ENCODE measurements at places on chromosomes 16 and 17.

DNA sequence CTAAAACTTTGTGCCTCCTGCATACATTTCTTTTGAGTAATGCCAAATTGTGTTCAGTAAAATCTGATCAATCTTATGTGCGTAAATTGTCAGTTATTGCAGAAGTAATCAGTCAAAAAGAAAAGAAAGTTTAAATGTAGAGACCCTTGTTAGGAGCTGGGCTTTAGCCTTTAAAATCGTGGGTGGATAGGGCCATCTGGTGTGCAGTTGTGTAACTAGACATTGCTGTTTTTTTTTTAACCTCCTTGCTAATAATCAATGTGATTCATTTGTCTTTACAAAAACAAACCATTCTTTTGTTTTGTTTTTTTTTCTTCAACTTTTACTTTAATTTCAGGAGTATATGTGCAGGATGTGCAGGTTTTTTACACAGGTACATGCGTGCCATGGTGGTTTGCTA is 5.3 kb upstream of the WWOX start:
- no peak for DNase-seq

DNA sequence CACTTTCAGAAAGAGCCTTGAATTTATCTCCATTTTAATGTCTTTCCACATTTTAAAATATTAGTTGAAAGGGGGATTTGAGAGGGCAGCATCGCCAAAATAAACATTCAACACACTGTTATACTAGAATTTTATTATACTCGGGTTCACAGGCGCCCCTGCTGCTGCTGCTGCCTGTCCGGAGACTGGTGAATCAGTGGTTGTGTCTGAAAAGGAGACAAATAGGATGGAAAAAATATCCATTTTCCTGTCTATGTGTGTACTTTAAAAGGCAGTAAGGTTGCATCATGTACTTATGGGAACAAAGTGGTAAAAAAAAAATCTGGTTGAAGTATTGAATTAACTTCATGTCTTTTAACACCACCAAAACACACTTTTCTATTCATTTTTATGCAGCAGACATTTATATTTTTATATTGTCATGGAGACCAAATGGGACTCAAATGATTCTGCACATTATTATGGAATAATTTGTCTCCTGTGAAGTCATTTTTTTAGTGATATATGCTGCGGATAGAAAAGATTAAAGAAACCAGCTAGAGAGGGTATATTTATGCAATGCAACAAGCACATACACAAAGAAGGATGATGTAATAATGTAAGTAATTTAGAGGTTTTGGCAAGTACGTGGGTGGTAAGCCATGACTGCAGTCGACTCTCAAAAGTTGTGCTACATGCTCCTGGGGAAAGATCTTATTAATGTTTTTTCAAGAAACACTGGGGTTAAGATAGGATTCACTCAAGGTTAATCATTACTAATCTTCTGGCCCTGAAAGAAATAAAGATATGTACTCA is 759.0 kb upstream of the SOX9 start:
- peak; percentile 67 for DNase-seq

GRCh38 chr17:4853208-4853671 is 20.1 kb downstream of the MINK1 start:
- no peak for DNase-seq

DNA sequence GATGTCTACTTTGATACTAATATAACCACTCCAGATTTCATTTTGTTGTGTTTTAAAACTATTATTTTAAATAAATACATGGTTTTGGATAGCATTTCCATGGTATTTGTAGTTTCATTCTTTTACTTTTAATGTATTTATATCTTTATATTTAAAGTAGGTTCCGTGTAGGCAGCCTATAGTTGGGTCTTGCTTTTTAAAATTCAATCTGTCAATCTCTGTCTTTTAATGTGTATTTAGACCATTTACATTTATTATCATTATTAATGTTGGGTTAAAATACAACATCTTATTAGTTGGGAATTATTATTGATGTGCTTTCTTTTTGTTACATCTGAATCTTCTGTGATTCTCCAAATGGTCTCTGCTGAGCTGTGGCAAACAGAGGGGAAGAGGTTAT is 412.1 kb downstream of the NPIPA7 start:
- DNase-seq, result no peak

DNA sequence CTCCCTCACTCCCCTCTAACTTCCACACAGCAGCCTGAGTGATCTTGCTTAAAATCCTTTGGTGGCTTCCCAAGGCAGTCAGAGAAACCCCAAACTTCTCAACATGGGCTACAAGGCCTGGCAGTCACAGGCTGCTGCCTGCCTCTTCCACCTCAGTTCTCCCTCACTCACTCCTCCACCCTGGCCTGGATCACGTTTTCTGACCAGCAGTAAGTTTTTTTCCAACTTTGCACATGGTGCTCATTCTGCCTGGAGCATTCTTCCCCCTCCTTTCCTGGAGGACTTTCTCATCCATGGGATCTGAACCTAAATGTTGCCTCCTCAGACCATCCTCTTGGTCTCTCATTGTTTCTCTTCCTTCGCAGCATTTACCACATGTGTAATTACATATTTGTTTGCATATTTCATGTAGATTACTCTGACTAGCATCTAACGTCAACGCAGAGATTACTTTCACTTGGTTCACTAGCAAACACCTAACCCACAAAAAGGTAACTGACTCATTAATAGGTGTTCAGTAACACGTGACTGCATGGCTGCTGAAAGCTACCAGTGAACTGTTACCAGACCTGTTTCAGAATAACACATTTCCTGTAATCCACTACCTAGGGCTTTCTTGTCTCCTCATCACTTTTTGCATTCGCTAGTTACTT is 17.1 kb downstream of the GNA13 start:
- DNase-seq, result no peak

GRCh38 chr16:79505344-79505743 is 95.2 kb downstream of the MAF start:
- no peak for DNase-seq

- no peak for DNase-seq
Observed at GRCh38 chr16:83549316-83550182, 258.2 kb upstream of the HSBP1 start.

DNA sequence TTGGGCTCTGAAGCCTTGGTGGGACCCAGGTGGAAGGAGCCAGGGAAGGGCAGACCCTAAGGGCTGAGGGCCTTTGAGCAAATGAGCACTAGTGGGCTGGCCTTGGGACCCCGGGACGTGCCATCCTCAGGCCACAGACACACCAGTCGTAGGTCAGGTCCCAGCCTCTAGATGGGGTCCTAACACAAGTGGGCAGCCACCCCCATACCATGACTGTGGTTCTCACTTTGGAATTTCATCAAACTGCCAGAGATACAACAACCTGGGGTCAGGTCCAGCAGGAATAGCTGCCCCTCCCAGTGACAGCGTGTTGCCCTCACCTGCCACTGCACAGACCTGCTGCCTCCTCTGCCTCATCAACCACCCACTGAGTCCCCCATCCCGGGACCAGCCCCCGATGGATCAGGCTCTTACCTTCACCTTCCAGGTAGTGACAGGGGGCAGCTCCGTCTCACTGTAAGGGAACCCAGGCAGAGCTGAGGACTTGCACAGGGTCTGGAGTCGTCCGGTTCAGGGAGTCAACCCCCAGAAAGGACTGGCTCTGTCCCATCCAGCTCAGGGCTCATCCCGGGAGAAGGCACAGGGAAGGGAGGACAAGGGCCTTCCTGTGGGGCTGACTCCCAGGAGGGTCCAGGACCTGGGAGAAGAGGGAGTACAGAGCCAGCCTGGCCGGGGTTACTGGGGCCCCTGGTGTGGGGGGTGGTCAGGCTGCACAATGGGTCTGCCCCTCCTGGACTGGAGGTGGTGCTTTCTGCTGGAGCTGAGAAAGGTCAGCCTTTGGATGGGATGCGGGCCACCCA is 40.0 kb downstream of the LGALS9 start:
- DNase-seq, result no peak

DNA sequence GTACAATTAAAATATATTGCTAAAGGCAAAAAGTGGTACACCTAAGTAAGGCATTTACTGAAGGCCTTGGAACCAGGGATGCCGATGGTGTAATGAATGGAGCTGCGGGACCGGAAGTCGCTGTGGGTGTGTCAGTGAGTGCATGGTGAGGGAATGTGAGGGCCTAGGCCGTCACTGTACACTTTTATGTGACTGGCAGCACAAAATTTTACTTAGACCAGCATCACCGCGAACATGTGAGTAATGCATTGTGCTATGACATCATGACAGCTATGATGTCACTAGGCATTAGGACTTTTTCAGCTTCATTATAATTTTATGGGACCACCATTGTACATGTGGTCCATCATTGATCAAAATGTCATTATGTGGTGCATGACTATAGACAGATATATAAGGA is 14.7 kb downstream of the ALOX15B start:
- no peak for DNase-seq

GRCh38 chr16:77738706-77739558 is 16.6 kb downstream of the NUDT7 start:
- DNase-seq, result no peak

- DNase-seq, result no peak
Observed at GRCh38 chr17:54882950-54883349, 17.7 kb upstream of the TOM1L1 start.

DNA sequence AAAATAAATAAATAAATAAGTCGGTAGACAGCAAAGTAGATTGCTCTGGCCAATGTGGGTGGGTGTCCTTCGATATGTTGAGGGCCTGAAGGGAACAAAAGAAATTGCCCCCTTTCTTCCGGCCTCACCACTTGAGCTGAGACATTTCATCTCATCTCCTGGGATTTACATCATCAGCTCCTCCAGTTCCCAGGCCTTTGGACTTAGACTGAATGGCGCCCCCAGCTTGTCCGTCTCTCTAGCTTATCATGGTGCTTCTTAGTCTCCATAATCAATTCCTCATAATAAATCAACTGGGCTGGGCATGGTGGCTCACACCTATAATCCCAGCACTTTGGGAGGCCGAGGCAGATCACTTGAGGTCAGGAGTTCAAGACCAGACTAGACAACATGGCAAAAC is 13.8 kb upstream of the HAP1 start:
- no peak for DNase-seq

DNA sequence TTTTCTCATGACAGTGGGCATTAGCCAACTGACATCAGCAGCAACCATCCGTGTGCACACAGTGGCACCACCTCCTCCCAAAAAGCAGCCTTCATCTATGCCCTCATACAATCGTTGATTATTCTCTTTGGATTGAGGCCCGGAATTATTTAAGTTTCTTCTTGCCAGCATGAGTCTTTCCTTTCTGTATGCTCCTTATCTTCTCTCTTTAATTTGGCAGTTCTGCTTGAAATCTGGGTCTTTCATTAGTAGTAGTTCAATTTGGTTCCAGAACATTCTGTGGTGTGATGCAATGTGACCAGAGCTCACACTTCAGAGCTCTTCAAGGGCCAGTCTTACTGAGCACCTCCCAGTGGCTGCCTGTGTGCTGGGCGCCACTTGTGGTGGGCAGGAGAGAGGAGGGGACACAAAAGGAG is 52.2 kb upstream of the STH start:
- DNase-seq, result no peak

- no peak for DNase-seq
Observed at GRCh38 chr16:4610011-4611005, 4.4 kb downstream of the UBALD1 start.

GRCh38 chr16:89064606-89065457 is 28.8 kb upstream of the ACSF3 start:
- no peak for DNase-seq

DNA sequence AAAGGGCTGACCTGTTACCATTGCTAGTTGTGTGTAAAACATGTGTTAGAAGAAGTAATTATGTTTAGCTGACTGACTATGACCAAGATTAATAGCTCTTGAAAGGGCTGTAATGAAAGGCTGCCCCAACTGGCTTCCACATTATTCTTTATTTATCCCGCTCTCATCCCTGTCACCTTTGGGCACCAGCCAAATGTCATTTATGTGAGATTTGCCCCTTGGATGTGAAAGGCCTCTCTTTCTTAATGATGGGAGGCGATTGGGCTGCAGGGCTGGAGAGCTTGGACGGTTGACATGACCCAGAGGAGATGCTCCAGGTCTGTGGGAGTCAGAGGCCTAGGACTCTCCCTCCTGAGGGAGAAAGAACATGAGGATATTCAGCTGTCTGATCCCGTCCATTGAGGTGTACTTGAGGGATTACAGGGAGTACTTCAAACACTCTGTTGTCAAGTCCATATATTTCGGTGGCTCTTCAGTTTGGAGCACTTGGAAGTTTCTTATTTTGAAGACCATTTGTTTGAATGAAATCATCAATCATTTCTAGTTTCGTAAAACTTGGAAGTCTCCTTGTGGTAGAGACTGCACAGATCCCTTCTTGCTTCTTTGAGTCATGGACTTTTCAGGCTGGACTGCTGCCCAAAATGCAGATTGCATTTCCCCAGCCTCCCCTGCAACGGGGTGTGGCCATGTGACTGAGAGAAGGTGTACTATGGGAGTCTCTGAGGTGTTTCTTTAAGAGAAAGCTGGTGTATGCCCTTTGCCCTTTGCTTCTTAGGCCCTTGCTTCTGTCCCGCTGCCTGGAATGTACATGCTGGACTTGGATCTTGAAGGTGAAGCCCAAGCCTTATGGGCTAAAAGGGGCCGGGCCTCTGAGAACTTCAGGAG is 51.3 kb downstream of the FTO start:
- peak; percentile 74 for DNase-seq

GRCh38 chr17:1693339-1693738 is 8.7 kb upstream of the PRPF8 start:
- DNase-seq, result no peak

GRCh38 chr17:72502371-72503341 is 381.8 kb downstream of the SOX9 start:
- peak; percentile 77 for DNase-seq

GRCh38 chr17:17919169-17920107 is 52.8 kb downstream of the TOM1L2 start:
- DNase-seq, result peak; percentile 81

GRCh38 chr16:2008631-2009163 is 924 bp downstream of the ZNF598 start:
- no peak for DNase-seq

- no peak for DNase-seq
Observed at GRCh38 chr16:30476991-30477390, 4.4 kb downstream of the ITGAL start.

- peak; percentile 90 for DNase-seq
Observed at GRCh38 chr16:82655072-82655714, 28.4 kb downstream of the CDH13 start.

- DNase-seq, result no peak
Observed at GRCh38 chr17:79615446-79615845, 4.6 kb upstream of the RBFOX3 start.

DNA sequence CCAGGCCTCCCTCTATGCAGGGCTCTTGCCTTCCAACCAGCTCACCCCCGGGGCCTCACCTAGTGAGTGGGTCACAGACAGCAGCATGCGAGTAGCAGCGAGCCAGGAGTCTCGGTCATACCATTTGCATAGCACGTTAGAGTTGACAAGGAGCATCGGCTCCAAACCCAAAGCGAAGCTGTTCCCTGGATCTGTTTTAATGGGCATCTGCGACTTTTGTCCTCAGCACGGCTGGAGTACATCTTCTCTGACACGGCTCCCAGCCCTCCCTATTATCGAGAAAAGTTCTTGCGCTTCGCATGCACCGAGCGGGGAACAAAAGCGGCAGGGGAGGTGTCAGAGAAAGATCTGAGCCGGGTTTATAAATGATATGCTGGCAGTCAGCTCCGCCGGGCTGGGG is 253.3 kb downstream of the MAF start:
- no peak for DNase-seq

GRCh38 chr16:85935391-85935973 is 36.5 kb downstream of the IRF8 start:
- DNase-seq, result no peak

- no peak for DNase-seq
Observed at GRCh38 chr16:53356478-53357207, 77.6 kb upstream of the RBL2 start.

All from fibroblast of upper back skin (primary cell).